ENCODE measurements at places on chromosomes 3 and 15.

- DNase-seq = no peak
Measured at GRCh38 chr15:81304226-81304625, 19.7 kb downstream of the STARD5 start.

DNA sequence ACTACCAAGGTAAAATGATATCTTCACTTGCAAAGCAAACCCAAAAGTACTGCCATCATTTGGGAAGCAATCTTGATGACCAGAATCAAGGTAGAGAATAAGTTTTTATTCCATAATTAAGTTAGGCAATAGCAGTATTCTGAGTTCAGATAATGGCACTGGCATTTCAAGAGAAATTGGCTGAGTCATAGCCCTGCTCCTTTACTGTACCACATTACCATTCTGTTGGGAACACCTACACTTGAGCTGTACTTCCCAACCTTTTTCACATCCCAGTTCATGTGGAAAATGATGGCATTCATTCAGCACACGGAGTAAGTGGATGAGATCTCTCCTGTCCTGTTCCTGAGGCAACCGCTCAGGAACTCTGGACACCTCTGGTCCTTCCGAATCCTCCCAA lies 311.6 kb upstream of the TPRG1 start:
- no peak for DNase-seq

- DNase-seq = no peak
Measured at GRCh38 chr3:160667452-160667851, 9.5 kb upstream of the ARL14 start.

- no peak for DNase-seq
Measured at GRCh38 chr3:120451806-120452205, 1.0 kb upstream of the FSTL1 start.

DNA sequence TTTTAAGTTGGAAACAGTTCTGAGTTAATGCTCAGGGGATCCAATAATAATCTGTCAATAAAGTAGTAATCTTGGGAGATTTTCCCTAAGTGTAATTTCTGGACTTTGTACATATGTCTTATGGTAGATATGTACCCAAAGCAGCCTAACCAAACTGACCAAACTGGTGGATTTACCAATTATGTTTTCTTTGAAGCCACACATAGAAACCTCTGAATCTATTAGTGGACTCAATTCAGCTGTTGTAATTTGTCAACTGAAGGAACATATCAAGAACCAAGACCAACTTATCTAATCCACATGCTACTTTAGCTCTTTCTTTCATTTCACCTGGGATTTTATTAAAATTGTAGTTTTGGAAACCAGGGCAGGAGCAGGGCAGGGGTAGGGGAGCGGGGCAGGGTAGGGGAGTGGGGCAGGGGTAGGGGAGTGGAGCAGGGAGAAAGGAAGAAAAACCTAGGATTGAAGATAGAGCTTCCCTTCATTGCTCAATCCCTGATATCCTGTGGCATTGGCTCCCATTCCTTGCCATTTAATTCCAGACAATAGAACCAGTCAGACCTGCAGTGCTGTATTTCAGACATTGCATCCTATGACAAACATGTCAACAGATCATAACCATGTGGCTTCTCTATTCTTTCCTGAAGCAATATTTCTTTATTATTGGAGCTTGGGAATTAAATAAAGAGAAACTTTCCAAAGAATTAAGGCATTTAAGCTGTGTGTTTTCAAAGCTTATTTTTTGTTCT lies 101.8 kb downstream of the NFKBIZ start:
- no peak for DNase-seq

GRCh38 chr3:183310936-183311335 lies 57.9 kb downstream of the B3GNT5 start:
- no peak for DNase-seq

DNA sequence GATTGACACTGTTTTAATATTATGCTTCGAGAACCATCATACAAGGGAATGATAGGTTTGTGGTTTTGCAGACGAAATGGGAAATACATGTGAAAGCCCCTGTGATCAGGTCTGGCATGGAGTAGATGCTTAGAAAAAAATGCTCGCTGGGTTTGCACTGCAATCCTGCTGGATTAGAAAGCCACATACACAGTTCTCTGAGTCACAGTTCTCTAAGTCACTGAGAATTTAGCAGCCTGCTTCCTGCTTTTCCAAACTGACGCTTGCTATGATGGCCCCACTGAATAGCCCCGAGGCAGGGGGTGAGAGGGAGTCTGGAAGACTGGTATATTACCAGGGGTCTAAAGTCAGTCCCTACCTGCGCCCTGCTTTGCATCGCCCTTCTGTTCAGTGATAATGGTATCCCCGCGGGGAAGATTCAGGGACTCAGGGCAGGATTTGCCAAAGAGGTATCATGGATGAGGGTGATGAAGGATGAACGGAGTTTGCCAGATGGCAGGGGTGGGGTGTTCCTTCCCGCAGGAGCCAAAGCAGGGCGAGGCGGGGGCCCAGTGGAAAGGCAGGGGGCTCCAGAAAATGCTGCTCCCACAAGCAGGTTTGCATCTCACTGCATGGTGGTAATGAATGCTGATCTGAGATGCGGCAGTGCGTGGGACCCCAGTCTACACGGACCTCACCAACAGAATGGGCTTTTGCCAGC lies 82.3 kb downstream of the IQSEC1 start:
- DNase-seq = no peak

GRCh38 chr3:14186854-14187458 lies 8.3 kb downstream of the LSM3 start:
- DNase-seq = no peak

- no peak for DNase-seq
Measured at GRCh38 chr3:61414456-61414855, 146.9 kb upstream of the PTPRG start.

GRCh38 chr3:188151438-188151837 lies 2.5 kb upstream of the LPP start:
- no peak for DNase-seq

GRCh38 chr15:57439128-57440027 lies 63.1 kb downstream of the CGNL1 start:
- DNase-seq = no peak

- no peak for DNase-seq
Measured at GRCh38 chr3:166498446-166498845, 661.2 kb upstream of the BCHE start.

DNA sequence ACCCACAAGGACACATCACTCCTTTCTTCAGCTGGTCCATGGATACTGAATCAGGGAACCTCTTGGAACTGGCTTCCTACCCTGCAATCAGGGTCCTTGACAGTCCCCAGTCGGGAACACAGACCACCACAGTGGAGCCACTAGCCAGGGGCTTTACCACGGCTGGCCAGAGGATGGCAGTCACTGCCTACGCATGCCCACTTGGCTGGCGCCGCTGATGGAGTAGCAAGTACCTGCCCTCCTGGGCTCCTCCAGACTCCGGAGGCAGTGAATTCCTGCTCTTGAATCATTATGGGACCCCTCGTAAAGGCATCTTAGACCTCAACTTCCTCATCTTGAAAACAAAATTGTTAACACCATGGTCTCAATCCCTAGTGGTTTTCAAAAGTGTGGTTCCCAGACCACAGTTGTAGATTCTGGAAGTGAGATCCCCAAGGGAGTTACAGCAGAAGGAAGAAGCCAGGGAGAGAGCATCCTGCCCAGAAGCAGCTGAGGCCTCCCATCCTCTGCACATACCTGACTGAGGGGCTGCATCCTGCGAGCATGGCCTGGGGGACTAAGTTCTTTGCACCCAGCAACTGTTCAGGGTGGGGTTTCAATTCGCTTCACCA lies 9.1 kb upstream of the SKIC8 start:
- peak; percentile 53 for DNase-seq

- DNase-seq = peak; percentile 62
Measured at GRCh38 chr15:45162771-45163507, 24.8 kb downstream of the SHF start.

DNA sequence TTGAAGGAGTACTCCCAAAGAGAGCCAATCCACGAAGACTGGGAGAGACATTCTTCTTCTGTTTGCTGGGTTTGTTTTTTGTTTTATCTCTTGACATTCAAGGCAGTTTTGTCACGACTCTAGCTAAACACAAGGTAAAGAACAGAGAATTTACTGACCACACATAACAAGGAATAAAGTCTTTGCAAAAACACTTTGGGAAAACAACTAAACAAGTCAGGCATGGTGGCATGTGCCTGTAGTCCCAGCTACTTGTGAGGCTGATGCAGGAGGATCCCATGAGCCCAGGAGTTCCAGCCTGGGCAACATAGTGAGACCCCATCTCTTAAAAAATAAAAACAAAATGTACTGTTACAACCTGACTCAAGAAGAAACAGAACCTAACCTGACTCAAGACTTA lies 28.0 kb downstream of the TBC1D5 start:
- DNase-seq = no peak

DNA sequence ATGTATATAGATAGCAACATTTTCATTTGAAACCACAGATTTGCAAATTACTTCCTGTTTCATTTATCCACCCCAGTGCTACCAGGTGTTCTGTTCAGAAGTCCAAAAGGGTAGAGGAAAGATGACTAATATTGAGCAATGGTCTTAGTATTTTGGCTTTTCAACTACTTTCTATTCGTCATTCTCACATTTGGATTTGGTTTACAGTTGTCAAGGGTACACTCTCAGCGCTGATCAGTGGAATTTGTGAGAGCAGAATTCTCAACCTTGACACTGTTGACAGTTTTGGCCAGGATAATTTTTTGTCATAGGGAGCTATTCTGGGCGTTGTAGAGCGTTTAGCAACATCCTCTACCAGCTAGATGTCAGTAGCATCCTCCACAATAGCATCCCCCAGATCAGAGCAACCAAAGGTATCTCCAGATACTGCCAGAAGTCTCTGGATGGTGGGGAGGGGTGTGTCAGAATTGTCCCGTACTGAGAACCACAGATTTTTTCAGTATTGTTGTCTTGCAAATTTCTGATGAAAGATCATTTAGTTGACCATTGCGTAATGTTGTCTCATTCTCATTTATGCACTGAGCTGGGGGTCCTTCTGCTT lies 4.2 kb downstream of the HMCES start:
- DNase-seq = peak; percentile 25

DNA sequence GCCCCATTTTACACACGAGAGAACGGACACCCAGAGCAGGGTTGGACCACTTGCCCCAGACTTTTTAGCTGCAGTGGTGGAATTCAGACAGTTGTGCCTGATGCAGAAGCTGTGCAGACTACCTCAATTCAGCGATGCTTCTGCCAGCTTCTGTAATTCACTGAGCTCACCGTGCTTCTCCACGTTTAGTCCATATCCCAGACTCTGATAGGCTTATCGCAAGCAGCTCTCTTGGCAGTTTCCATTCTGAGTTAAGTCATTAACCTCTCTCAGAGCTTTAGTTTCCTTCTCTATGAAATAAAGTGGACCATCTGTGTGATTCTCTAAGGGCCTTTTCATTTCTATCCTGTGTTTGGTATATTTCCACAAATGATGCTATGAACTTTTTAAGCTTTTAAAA lies 37.1 kb downstream of the ABHD17C start:
- DNase-seq = no peak

GRCh38 chr3:57604971-57605370 lies 7.8 kb upstream of the ARF4 start:
- DNase-seq = no peak

DNA sequence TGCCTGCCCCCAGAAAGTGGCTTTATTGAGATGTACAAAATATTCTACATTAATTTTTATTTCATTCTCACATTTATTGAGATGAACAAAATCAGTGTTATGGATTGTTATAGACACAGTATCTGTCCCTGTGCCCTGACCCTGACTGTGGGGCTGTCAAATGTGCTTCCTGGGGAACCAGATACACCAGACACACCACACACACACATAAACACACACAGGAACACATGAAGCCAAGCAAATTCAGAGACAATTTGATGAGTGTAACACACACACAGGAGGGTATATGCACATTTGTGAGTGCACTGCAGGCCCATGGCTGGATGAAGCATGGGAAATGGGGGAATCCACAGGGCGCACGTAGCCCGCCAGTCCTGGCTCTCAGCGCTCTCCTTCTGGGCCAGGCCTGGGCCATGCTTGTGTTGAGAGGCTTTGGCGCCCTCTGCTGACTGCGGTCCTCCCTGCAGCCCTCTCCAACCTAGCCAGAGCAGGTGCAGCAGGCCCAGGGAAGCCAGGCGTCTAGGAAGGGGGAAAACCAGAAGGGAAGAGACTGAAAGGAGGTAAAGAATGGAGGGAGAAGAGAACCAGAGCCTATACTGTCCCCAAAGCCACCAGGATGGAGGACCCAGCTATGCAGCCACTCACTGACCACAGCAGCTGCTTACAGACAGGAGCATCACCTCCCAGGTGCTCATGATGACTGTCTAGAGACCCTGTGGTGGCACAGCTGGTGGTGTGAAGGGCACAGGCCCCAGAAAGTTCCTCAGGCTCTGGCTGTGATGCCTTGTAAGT lies 18.0 kb upstream of the LOXL1 start:
- DNase-seq = peak; percentile 61

- DNase-seq = no peak
Measured at GRCh38 chr3:14869917-14870782, 51.4 kb downstream of the FGD5 start.

DNA sequence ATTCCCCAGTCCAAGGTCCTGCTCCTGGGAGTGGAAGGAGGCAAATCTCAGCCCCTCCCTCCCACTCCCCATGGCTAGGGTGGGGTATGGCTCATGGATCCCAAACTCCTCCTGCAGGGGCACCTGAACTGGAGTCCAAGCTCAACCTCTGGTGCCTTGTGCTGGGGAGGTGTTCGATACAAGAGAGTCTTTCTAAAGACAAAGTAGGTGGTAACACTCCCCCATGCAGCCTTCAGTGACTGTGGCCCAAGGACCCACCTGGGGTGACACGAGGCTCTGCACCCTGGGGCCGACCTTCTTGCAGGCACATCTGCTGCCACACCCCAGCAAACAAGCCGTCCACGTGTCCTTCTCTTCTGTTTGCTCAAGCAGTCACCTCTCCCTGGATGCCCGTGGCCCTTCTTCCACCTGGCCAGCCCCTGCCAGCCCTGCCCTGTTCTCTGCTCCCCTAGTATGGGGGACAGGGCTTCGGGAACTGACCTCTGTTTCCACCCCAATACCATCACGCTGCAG lies 36.7 kb upstream of the SLC6A11 start:
- DNase-seq = no peak

DNA sequence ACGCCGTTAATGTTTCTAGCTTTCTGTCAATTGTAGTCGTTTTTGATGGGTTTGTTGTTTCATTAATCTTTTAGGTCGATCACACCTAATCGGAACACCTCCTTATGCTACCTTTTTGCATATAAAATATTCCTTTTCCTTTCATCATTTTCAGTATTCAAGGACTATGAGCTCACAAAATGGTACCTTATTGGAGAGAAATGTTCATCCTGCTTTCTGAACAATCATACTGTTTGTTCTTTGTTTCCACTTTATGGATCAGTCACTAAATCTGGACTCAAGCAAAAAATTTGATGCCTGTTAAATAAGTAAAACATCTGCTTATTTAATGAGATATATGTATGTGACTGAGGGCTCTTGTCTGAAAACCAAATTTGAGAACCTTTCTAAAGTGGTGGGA lies 1.1 kb downstream of the KIF15 start:
- no peak for DNase-seq

Data from NK-92 treated with Interleukin-12 subunit alpha and Interleukin-12 subunit beta, amount 100 ng/mL, for 24 hours (cell line).